Mammary microvascular endothelial cell (primary cell): ENCODE measurements at places on chromosomes 11 and 22. TPM values are rescaled to one million over a fixed set of nuclear protein-coding genes. Genes with fewer than 3 reads are reported as not detected.

The AAMDC gene
- total RNA-seq: 53.1 and 53.5 TPM in 2 replicates

The MMP1 gene
- 3,905 and 4,119 TPM in 2 replicates for total RNA-seq

The JAML gene
- not detected in 2 replicates for total RNA-seq

The GRM5 gene
- 0.07 and 0.15 TPM in 2 replicates for total RNA-seq

The SYTL2 gene
- 2.0 and 6.7 TPM in 2 replicates for total RNA-seq

The ARHGAP20 gene
- total RNA-seq: 0.53 and 0.59 TPM in 2 replicates

The PATE4 gene
- not detected in 2 replicates for total RNA-seq

The ESAM gene
- total RNA-seq: 311 and 317 TPM in 2 replicates

The TREH gene
- not detected in 2 replicates for total RNA-seq

The C22orf31 gene
- not detected in 2 replicates for total RNA-seq

The MS4A4E gene
- not detected in 2 replicates for total RNA-seq

The FUT4 gene
- 4.4 and 4.5 TPM in 2 replicates for total RNA-seq

The KRTAP5-11 gene
- total RNA-seq: not detected in 2 replicates

The KCNQ1OT1 gene
- 0.07 and 0.10 TPM in 2 replicates for total RNA-seq

The MIOX gene
- not detected in 2 replicates for total RNA-seq

The IGLL1 gene
- not detected in 2 replicates for total RNA-seq

The FIBIN gene
- total RNA-seq: not detected in 2 replicates

The CDCA5 gene
- total RNA-seq: 20.7 and 21.8 TPM in 2 replicates

The MACROD1 gene
- total RNA-seq: 10.5 and 17.9 TPM in 2 replicates

The SLC22A8 gene
- not detected in 2 replicates for total RNA-seq

The MUC15 gene
- not detected in 2 replicates for total RNA-seq
